Stimulated activated CD8-positive, alpha-beta memory T cell treated with anti-CD3 and anti-CD28 coated beads, Interleukin-2, amount 100 ng/mL, for 1 hour (primary cell): ENCODE measurements at places on chromosomes 6 and 20.
A peak's percentile ranks its signal among the peaks of the same experiment; 100 is the strongest.

- DNase-seq = no peak
Measured at GRCh38 chr20:17848249-17849048, 120.1 kb downstream of the SNX5 start.

GRCh38 chr6:71913444-71914234 is 27.3 kb downstream of the RIMS1 start:
- DNase-seq = no peak

DNA sequence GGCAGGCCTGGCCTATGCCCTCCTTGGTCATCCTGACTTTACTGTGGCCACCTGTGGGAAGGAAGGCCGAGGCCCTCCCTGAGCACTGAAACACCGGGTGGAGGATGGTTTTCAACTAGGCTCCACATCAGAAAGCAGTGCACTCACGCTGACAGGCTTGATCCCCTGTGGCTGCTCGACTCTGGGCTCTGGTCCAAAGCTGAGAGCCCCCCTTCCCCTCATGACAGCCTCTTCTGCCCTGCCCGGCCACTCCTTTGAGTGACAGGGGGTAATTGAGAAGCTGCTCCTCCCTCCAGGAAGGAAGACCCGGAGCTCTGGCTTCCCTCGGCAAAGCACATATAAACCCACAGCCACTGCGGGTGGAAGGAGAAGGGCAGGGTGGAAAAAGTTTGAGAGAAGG is 43.6 kb downstream of the MUC22 start:
- no peak for DNase-seq

- DNase-seq = no peak
Measured at GRCh38 chr20:1952737-1953530, 40.9 kb downstream of the PDYN start.

DNA sequence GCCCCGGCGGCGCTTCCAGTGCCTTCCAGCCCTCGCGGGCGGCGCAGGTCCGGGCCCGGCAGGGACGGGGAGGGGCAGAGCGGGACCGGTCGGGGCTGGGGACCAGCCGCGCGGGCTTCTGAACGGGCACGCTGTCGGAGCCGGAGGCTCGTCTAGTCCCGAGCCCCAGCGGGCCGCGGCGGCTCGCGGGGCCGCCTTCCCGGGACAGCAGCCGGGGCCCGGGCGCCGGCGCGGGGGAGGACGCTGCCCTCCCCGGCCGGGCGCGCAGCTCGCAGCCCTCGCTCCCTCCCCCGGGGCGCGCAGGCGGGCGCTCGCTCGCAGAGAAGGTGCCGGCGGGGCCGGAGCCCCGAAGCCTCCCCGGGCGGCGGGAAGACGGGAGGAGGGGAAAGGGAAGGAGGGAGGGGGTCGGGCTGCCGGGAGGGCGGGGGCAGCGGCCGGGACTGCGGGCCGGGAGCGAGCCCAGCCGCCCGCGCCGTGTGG is 696 bp upstream of the SIRPA start:
- no peak for DNase-seq

DNA sequence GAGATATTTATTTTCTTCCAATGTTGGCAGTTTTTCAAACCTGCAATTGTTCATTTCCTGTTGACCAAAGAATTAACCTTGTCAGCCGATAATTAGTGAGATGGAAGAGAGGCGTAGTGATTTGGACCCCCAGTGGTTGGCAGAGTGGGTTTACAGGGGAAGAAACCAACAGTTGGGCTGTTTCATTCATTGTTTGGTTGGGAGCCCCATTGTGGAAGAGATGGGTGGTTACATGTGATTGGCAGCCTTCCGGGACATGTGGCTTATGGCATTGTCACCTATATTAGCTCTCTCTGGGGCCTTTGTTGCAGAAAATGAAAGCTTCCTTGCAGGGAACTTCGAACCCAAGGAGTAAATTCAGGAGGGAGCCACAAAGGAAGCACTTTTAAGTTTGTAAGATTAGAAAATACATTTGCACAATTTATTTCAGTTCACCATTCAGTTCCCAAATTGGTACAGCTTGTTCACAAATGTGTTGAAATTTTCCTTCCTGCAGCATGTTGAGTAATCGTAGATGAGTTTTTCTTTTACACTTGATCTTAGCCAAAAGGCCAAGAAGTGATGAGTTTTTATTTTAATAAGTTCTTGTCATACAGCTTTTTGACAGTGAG is 50.3 kb upstream of the CDKAL1 start:
- DNase-seq = no peak

GRCh38 chr6:125853756-125854155 is 63.0 kb downstream of the NCOA7 start:
- DNase-seq = no peak

DNA sequence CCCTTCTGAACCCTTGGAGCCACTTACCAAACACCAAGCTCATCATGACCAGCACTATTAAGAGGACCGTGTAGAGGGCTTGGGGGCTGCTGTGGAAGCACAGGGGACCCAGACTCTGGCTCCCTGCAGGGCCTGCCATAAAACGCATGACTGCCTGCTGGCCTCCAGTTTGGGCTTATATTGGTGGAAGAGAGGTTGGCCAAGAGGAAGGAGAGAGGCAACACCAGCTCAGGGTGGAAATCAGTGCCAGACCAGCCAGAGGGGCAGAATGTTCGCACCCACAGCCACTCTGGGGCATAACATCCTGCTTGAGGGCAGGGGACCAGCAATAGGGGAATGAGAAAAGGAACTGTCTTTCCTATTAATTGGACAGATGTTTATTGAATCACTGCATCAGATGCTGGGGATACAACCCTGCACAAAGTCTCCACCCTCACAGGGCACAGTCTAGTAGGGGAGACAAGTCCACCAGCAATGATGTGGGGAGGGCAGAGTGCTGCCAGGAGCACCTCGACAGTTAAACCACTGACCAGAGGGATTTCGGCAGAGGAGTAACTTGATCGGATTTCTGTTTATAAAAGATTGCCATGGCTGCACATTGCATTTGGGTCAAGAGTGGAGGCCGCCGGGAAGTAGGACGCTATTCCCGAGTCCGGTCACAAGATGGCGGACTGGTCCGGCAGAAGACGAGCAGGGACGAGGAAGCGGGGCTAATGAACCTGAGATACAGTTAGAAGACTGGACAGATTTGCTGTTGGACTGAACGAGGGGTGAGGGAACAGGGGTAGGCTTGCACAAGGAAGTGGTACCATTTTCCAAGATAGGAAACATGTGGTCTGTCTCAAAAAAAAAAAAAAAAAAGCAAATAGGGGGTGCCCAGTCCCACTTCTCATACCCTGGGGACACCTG is at the start of gene LY6G5C:
Gene LY6G5C, minus strand, starts transcription at position 842 of the 909 bp plus-strand sequence. Its CDS starts 694 bp downstream, at position 148.
- DNase-seq = peak; percentile 22

DNA sequence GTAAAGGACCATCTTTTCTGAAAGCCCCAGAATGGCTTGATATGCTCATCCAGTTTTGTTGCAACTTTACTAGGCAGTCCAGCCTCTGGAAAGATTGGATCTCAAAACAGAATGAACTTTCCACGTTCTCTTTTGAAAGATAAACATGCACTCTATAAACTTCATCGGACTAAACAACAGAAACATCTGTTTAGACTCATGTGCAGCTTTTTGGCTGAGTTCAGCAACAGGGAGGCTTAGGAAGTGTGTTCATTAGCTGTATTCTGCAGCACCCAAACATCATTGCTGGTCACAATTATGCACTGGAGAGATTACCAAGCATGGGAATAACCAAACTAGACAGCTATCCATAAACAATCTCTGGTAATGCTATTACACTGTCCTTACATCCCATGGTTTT is 180.5 kb downstream of the TENT5A start:
- no peak for DNase-seq

GRCh38 chr6:108574457-108575141 is 13.9 kb downstream of the FOXO3 start:
- no peak for DNase-seq

- no peak for DNase-seq
Measured at GRCh38 chr20:53834062-53834442, 236.3 kb downstream of the BCAS1 start.

GRCh38 chr6:30013291-30013922 is 47.7 kb upstream of the POLR1H start:
- no peak for DNase-seq

DNA sequence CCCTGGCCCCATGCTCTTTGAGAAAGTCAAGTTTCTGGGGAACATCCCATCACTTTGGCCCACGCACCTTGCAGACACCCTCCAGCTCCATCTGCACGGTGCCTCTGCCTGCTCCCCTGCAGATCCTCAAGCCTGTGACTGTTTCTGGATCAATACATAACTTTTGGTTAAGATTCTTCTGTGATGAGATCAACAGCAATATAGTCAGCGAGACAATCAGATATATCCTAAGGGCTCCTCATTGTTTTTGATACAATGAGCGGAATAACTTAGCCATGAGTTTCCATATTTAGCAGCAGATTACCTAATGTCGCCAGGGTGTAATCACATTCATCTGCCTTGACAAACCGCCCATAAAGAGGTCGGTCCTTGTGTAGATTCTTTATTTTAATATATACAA is 109.3 kb upstream of the MTHFD1L start:
- DNase-seq = no peak

DNA sequence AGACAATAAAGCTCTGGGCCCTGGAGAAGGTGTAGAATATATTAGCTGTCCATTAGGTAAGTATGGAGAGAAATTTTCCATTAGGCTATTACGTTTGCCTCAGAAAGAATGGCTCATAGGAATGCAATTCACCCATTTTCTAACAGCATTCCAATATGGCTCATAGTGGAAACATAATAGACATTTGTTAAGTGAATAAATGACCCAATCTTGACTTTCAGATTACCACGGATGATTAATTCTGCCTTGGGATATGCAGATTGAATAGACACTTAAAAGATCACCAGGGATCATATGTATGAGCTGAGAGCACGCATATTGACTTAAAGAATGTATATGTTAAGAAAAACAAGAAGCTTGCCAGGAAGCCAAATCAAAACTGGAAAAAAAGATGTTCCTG is 209.1 kb upstream of the CDYL start:
- DNase-seq = no peak

DNA sequence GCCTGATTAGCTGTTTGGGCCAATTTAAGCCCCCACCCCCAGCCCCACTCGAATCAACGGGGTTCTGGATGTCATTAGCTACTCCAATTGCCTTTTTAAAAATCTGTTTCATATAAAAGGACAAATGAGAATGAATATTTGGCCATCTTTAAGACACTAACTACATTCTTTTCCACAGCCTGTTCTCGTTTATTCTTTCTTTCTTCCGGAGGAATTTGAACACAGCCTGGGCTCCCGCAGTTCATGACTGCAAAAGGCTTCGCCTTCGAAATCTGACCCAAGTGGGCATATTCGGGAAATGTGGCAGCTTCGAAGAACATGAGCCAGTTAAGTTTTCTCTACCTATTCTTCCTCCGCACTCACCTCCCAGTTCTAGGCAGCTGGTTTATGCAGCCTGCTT is 49.4 kb upstream of the NFATC2 start:
- DNase-seq = no peak

- no peak for DNase-seq
Measured at GRCh38 chr20:49859011-49859410, 46.4 kb downstream of the SLC9A8 start.

GRCh38 chr20:18265441-18265840 is 22.9 kb upstream of the ZNF133 start:
- DNase-seq = no peak

DNA sequence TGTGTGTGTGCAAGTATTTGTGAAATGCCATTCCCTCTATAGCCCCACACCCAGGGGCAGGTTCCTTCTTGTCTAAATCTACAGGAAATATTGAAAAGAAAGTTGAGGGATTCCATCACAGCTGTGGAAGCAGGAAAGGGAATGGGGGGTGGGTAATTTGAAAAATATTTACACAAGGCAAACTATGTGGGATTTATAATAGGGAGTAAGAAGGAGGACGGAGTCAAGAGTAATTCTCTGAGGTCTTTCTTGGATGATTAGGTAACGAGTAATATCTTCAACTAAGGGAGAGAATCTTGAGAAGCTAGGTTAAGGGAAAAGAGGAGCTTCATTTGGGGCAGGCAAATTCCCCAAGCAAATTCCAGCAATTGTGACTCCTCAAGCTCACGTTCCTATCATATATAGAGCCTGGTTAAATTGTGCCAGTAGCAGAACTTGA is 113.5 kb upstream of the SGK1 start:
- DNase-seq = no peak

DNA sequence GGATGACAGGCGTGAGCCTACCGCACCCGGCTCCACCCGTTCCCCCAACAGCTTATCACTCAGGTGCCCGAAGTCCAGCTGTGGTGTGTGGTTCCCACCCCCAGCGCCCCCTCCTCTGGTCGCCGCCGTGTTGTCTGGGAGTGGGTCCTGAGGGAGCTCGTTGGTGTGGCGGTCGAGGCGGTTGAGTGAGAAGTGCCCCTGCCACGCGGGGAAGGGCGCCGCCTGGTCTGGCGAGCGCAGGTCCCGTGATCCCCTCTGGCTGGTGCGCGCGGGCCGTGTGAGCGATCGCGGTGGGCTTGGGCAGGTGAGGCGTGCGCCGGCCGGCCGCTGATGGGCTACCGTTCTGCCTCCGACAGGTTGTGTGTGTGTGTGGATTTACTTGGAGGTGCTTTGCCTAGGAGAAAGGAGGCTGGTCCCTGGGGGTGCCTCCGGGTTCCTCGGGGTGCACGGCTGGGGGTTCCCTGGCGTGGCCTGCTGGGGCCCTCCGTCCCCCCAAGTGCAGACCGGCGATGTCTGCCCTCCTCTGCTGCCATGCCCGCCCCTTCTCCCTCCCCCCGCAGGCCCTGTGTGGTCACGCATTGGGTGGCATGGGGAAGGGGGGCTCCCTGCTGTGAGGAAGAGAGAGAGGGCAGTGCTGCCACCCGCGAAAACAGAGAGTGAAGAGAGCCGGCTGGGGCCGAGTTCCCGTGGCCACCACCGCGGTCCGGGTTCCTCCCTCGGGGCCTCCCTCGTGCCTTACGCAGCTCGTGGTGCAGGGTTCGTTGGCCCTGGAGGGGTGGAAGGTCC is 336.0 kb upstream of the DEFB115 start:
- DNase-seq = no peak

- DNase-seq = no peak
Measured at GRCh38 chr20:22597303-22597702, 12.9 kb upstream of the FOXA2 start.

GRCh38 chr6:21284166-21284565 is 309.4 kb upstream of the SOX4 start:
- DNase-seq = no peak

- DNase-seq = no peak
Measured at GRCh38 chr6:75171986-75172385, 33.9 kb downstream of the COL12A1 start.

DNA sequence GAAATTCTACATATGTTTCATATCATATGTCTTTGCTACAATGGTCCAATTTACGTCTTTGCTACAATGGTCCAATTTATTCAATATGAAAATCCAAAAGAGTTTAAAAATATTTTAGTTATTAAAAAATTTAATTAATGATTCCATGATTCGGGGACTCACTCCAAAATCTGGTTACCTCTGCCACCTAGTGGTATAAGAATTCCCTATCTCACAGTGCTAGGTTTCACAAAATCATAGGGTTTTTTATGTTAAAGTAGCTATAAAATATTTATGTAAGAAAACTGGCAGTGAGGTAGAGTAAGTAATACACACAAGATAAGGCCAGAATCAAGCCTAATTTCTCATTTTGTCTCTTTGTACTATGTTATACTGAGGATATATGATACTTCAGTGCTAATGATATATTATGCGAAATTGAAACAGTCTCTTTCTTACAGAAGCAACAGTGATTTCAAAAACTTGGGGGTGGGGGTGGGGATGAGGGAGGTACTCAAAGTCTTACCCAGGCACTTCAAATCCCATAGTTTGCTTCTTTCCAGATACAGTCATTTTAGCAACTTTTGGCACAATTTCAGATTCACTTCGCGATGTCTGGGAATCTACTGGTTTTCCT is 52.3 kb downstream of the HBS1L start:
- DNase-seq = no peak
